DMS 273 treated with DMSO at 0.1 percent for 48 hours (cell line): ENCODE measurements at places on chromosomes 1 and 21.

GRCh38 chr1:111406321-111406768, 21.2 kb downstream of the OVGP1 start:
- no peak for DNase-seq

GRCh38 chr1:43041591-43041990, 82.9 kb upstream of the SLC2A1 start:
- DNase-seq: no peak

GRCh38 chr1:161805399-161806197, 39.5 kb downstream of the ATF6 start:
- no peak for DNase-seq

- no peak for DNase-seq
Observed at GRCh38 chr1:198107091-198107501, 49.7 kb upstream of the NEK7 start.

- DNase-seq: no peak
Observed at GRCh38 chr1:94257444-94257843, 20.1 kb upstream of the ARHGAP29 start.
